Stimulated activated CD4-positive, alpha-beta T cell treated with anti-CD3 and anti-CD28 coated beads, TNF-alpha, amount 100 ng/mL, for 48 hours (primary cell): ENCODE measurements at places on chromosomes 16 and 17.

DNA sequence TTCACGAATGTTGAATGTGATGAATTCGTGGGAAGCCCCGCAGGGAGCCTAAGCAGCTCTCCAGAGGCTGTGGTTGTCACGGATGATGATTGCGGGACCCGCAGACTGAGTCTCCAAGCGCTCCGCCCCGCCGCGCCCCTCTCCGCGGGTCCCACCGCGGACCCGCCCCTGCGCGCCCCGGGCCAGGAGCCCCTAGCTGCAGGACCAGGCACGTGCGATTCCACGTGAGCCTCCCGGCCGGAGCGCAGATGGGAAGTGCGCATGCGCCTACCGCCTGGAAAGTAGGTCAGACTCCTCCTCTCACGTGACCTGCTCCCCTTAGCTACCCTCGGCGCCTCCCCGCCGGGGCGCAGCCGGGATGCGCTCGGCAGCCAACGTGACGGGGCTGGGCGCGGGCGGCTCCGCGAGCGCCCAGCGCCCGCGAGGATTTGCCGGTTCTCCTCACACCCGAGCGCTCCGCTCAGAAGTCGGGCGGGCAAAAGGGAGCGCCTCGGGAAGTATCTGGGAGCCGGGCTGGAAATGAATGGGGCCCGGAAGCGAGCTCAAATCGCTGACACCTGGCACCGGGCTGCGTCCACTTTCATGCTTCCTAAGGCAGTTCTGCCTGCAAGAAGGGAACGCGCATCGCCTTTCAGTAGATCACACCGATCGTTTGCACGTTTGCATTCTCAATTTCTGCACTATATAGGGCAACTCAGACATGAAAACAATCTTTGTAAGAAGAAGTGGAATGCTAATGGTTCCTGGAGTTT, 26.4 kb upstream of the HLF start:
- peak; percentile 75 for DNase-seq

GRCh38 chr16:81279392-81279791, 35.4 kb upstream of the GAN start:
- no peak for DNase-seq

DNA sequence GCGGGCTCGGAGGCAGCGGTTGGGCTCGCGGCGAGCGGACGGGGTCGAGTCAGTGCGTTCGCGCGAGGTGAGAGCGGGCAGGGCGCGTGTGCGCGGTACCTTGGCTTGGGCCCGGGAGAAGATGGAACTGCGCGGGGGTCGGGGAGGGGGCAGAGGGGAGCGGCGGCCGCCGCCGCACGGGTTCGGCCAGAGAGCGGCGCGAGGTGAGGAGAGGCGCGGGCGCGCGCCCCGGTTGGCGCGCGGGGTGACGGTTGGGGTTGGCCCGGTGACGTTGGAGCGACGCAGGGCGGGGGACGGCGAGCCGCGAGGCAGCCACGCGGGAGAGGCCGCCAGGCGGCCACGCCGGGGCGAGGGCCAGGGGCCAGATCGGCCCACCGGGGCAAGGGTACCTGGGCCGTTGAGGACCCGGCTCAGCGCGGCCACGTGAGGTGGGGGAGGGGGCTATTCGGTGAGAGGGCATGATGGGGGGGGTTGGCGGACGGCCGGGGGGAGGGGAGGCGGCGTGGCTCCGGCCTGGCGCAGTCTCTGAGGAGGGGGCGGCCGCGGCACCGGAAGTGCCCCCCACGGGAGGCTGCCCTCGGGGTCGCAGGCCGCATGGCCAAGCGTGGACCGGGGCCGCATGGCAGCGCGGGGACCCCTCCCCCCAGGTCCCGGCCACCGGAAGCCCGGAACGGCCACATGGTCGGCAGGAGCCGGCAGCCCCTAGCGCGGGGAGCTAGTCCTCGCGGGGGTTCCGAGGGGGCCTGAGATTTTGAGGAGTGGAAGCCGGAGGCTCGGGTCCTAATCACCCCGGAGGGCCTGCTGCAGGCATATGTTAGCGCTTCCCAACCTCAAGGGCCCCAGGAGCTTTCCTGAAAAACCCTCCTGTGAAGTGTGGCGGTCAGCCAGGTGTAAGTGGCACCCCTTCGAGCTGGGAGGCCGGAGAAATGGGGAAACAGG, 527 bp downstream of the EIF5A start:
- DNase-seq: no peak

- DNase-seq: no peak
Observed at GRCh38 chr16:72287649-72288048, 115.7 kb upstream of the PMFBP1 start.

- no peak for DNase-seq
Observed at GRCh38 chr16:31083081-31083480, 5.7 kb downstream of the PRSS53 start.
